ENCODE measurements at places on chromosomes 16 and 17.

DNA sequence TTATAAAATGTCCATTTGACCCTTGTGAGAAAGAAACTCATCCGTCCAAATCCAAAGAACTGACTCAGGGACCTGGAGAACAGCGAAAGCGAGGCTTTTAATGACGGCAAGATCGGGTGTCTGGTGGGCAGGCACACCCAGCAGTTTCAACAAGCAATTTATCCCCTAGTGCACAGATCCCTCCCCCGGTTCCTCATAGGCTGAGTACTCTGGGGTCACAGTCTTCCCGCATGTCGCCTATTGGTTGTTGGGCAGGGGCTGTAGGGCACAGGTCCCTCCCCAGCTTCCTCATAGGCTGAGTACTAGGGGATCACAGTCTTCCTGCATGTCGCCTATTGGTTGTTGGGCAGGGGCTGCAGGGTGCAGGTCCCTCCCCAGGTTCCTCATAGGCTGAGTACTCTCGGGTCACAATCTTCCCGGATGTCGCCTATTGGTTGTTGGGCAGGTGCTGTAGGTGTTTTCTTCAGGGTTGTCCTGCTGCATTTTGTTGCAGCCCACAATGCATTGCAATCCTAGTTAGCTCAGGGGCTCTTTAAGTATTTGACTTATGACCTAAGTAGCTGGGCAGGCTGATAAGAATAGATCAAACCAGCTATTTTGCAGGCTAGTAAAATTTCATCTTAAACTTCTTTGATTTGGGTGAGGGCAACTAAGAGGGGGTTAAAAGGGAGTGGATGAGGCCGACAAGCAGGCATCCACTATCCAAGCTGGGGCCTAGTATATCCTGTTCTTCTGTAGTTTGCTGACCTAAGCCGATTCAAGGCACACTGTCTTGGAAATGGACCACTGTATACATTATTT, 3.6 kb upstream of the UTS2R start:
- DNase-seq, result no peak

- no peak for DNase-seq
Measured at GRCh38 chr17:49471089-49471683, 23.9 kb upstream of the NGFR start.

DNA sequence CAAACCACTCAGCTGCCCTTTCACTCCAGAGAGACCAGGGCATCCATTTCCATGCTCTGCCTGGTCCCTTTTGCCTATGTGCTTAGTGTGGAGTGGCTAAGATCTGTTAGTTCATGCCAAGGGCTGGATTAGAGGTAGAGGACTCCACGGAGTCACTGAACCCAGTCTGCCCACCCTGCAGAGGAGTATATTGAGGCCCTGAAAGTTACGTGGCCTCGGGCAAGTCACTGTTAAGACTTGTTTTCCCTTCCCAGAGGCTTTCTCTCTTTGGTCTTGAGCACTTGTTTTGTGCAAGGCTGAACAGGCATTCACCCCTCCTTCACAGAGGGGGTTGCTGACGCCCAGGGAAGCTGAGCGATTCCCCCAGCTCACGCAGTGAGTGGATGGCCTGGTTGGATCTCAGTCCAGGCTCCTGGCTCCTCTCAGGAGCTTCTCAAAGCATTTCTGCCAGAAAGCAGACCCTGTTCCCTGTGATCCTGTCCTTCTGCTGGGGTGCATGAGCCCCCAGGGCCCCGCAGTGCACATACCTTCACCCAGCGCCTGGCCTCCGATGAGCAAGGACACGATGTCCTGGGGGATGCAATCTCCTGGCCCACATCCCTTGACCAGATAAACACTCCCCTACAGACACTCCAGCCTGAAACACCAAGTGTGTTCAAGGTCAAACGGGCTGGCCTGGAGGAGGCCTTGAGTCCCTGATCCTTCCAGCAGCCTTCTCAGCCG, 153.4 kb upstream of the GSE1 start:
- DNase-seq, result no peak

GRCh38 chr17:1386265-1386664, 13.8 kb downstream of the YWHAE start:
- DNase-seq, result no peak

DNA sequence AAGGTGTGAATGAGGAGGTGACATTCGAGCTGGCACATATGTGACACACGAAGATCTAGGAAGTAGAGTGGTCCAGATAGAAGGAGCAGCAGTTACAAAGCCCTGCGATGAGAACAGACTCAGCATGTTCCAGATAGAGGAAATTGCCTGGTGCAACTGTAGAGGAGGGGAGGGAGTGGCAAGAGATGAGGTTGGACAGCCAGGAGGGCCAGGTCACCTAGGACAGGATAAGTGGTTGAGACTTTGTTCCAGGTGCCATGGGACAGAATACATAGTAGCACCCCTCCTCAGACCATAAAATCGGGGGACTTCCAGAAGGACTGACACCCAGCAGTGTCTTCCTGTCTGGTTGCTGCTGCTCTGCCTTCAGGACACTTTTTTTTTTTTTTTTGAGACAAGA, 11.0 kb upstream of the CENPT start:
- DNase-seq, result no peak

DNA sequence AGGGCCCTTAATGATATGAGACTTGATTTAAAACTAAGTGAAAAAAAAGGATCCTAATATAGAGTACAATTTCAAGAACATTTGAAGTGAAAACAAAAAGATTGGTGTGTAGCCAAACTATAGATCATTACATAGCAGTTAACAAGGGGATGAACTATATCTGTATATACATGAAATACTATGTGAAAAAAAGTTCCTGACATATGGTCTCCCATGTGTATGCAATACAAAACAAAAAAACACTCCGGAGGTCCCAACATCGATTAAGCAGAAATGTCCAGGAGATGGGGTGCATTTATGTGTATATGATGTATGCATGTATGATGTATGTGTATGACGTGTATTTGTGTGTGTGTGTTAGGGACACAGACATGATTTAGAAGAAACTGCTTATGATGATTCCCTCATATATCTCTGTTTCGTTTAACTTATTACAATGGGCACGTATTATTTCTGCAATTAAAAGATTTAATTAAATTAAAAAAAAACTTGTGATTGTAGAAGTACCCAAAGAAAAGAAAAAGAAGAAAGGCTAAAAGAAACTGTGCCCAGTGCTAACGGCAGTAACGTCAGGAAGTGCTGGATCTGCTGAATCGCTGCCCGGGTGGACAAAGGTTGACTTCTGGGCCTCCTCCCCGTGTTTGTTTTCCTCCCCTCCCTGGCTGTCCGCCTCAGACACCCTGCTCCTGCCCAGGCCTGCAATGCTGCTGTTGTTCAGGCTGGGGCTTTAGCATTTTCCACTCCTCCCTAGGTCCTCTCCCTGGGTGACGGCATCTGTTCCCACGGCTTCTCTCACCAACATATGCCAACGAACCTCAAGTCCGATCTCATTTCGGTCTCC, 36.9 kb downstream of the TBX4 start:
- no peak for DNase-seq

DNA sequence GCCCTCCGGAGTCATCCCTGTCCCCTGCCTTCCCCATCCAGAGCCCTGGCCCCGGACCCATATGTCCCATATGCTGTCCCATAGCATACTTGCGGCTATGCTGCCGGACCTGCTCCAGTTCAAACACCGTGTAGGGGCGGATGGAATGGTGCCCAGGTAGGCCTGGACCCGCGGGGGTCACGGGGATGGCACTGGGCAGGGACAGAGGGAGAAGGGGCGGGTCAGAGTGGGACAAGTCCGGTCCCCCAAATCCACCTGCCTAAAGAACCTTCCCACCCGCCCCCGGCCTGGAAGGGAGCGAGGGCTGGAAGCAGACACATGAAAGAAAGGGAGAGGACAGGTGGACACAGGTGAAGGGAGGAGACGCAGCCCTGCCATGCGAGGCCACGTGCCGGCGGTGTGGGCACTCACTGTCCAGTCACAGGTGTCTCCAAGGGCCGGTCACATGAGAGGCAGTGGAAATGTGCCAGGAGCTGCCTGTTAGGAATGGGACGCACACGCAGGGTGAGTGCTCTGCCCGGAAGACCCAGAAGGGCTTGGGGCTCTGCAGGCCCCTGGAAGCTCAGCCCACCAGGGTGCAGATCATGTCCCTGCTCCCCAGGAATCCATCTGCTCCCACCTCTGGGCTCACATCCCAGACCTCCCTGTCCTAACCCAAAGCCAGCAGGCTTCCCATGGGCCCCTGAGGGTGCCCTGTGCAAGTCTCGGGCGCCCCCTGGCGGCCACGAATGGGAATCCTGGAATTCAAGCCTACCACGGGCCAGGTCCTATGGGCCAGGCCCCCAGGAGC, 14.0 kb downstream of the UBALD2 start:
- DNase-seq, result peak; percentile 77

GRCh38 chr16:82671741-82672140, 45.0 kb downstream of the CDH13 start:
- DNase-seq, result no peak

DNA sequence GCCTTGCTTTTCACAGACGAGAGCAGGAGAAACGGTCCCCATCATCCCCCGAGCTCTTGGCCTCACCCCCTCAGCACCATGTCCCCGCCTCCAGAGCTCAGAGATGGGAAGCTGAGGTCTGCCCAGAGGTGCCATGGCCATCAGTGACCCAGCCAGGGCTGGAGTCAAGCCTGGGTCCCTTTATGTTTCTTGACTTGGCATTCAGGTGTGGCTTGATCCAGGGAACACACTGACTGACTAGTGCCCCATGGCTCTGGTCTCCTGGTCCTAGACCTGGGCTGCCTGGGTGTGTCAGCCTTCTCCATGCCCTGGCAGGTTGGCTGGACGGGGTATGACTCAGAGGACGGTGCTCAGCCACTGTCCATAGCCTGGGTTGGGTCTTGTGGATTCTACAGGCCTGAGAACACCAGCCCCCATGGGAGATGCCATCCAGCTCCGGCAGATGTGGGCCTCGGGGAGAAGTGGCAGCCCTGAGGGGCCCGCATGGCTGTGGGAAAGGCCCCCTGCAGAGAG, 54.2 kb downstream of the ZFPM1 start:
- no peak for DNase-seq

DNA sequence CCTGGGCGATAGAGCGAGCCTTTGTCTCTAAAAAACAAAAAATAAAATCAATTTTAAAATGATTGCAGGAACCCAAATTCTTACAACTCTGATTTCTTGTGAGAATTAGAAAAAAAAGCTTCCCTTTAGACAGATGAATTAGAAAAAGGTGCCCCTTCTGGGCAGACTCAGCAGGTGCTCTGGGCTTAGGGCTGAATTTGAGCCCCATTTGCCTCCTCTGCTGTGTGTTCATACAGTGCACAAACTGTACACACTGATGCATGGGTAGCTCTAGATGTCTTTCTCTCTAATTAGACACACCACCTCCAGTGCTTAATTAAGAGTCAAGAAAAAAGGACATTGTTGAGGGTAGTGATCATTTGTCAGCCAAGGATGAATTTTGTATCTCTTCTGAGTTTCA, 38.5 kb upstream of the NOL11 start:
- no peak for DNase-seq

- DNase-seq, result no peak
Measured at GRCh38 chr17:82823004-82823403, 16.8 kb downstream of the ZNF750 start.

DNA sequence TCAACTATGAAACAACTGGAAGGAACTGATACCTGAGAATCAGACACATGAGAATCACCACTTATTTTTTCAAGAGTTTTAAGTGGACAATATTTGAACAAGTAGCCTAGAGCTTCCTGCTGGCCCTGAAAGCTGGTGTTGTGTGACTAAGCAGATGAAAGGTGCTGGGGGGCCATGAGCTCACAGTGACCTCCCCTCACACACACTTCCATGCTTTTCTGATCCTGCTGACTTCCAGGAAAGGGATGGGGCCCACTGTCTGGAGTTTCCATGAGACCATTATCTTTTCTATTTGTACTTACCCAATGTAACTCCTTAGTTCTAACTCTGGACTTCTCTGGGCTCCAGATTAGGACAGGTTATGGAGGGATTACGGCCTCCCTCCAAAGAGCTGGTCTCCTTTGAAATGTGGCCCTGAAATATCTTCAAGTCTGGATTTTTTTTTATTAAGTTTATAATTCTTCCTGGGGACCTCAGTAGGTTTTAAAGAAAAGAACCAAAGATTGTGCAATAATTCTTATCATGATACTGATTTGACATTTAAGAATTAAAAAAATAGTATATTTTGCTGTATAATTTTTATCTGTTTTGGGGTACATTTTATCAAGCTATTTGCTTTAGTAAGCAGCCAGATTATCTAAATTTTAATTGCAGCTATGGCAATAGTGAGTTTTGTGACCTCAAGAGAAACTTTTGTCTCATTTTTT, 4.9 kb downstream of the CAPNS2 start:
- no peak for DNase-seq

GRCh38 chr16:2025878-2026460, 733 bp upstream of the NHERF2 start:
- no peak for DNase-seq

GRCh38 chr16:83915491-83915890, 16.6 kb downstream of the MLYCD start:
- no peak for DNase-seq

DNA sequence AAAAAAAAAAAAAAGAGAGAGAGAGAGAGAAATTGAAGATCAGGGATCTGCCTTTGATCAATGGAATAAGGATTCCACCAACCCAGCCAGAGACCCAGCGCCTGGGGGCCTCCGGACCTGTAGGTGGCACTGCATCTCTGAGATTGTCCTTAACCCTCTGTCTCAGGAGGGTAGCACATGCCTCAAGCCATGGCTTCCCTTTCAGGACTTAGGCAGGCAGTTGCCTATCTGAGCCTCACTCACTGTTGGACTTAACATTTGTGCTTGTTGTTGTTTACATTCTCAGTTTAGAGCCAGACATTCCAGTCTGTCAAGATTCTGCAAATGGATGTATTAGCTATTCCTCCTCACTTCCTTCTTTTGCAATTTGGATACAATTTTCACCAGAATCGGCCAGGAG, 5.1 kb upstream of the SCNN1B start:
- DNase-seq, result no peak

DNA sequence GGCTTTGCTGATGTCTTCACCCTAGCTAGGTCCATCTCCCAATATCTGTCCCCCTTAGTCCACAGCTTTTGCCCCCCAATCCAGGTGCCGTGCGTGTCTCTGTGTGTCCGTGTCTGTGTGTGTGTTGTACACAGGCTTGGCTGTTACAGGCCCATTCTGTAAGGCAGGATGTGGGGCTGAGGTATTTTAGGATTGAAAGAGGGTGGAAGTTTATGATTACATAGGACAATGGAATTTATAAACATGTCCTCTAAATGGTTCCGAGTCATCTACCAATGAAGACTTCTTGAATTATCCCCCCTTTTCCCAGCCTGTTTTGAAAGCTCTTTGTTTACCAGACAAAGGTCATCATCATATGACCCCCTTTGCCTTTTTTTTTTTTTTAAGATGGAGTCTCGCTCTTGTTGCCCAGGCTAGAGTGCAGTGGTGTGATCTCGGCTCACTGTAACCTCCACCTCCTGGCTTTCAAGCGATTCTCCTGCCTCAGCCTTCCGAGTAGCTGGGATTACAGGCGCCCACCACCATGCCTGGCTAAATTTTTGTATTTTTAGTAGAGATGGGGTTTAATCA, 21.9 kb downstream of the ACE start:
- DNase-seq, result no peak

- no peak for DNase-seq
Measured at GRCh38 chr17:39225959-39226683, 376 bp upstream of the STAC2 start.

GRCh38 chr17:78781104-78781892, 775 bp downstream of the CYTH1 start:
- DNase-seq, result no peak

GRCh38 chr17:75414488-75414887, 9.0 kb upstream of the GRB2 start:
- no peak for DNase-seq
